ENCODE measurements at places on chromosomes 1 and 21.

DNA sequence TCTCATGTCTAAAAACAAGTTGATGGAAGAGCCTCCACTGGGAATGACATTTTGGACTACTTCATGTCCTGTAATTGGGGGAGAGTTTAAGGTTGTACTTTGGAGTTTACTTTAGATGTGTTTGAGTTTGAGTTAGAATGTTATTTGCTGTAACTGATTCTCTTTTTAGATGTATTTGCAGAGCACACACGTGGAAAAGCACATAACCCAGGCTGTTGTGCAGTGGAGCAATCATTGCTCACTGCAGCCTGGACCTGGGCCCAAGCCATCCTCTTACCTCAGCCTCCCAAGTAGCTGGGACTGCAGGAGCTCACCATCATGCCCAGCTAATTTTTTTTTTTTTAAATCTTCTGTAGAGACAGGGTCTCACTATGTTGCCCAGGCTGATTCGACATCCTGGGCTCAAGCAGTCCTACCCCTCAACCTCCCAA lies 36.7 kb upstream of the SH3D21 start:
- DNase-seq: no peak

DNA sequence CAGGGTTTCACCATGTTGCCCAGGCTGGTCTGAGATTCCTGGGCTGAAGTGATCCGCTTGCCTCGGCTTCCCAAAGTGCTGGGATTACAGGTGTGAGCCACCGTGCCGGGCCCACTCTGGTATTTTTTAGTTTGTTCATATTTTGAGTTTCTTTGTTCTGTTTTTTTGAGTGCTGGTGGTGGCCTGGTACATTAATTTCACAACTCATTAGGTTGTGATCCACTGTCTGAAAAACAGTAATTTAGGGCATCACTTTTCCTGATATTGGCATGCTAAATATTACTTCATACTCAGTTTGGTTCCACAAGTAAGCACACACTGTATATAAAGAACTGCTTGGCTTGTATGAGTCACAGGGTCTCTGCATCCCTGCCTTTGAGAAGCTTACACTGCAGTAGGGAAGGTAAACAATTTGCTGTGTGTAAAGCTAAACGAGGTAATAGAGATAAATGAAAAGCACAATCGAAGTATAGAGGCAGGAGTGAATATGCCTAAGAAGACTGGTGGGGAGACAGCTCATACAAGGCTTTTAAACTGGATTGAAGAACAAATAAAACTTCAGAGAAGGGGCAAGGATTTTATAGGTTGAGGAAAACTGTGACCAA lies 7.7 kb downstream of the SNX27 start:
- DNase-seq: no peak

DNA sequence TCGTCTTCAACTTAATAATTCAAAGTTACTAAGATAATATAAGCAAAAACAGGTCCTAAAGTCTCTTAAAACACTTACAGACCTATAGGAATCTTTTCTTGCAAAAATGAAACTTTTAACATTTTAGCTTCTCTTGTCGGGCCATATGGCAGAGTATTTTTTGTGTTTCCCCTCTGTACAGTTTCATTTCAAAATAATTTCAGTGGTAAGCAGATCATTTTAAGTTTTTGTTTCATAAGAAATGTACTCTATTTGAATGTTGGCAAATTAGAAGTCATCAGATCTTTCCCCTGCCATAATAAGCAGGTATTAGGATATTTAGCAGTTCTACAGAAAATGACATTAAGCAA lies 37.9 kb downstream of the RGL1 start:
- DNase-seq: no peak

DNA sequence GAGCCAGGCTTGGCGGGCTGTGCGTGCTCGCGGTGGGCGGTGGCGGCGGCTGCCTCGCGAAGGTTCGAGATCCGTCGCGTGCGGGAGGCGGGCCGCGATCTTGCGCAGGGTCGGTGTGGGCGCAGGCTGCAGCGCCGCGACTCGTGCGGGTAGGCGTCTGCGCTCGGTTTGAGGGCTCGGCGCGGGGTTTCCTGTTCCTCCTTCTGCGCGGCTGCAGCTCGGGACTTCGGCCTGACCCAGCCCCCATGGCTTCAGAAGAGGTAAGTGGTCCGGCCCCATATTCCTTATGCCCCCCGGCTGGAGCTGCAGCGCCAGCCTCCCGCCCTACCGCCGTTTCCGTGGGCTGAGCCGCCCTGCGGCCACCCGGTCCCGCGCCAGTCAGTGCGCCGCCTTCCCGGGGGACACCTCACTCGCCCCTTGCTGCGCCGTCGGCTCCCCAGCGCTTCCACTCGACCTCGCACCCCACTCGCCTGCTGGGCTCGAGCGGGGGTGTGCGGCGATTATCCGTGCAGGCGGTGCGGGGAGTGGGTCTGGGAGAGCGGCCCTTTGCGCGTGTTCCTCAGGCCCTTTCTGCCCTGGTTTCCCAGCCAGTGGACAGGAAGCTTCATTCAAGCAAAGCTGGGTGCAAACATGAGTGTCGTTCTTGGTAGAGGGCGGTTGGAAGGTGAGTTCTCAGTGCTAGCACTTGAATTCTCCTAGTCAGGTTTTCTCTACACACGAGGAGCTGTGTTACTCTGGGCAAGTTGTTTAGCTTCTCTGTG lies at the start of gene CACYBP:
Gene CACYBP (plus strand): TSS at position 12 of the 761 bp plus-strand sequence. CDS start 234 bp downstream, at position 246.
- DNase-seq: no peak

DNA sequence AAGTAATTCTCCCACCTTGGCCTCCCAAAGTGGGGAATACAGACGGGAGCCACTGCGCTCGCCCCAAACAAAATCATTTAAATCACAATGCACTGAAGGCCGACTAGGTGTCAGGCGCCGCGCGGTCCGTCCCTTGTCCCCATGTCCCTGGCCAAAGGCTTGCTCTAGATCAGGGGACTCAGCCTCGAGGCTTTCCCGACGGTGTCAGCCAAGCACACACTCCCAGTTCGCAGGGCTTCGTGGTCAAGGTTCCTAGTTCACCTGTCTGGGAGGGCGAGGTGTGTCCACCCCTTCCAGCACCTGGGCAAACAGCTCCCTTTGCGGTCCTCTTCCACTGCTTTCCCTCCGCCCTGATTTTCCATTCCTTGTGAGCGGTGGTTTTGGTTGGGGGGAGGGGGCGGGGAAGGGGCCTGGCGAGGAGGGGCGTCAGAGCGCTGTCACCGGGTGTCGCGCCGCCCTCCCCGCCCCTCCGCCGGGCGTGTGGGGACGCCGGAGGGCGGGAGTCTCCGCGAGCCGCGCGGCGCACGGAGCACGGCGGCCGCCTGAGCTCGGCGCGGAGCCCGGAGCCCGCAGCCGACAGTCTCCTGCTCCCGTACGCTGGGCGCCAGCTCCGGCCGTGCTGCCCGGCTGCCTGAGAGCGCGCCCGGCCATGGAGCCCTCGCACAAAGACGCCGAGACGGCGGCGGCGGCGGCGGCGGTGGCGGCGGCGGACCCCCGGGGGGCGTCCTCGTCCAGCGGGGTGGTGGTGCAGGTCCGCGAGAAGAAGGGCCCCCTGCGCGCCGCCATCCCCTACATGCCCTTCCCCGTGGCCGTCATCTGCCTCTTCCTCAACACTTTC lies at the start of gene STUM:
Gene STUM (plus strand): TSS at position 509 of the 838 bp plus-strand sequence. CDS start 141 bp downstream, at position 650.
- no peak for DNase-seq

DNA sequence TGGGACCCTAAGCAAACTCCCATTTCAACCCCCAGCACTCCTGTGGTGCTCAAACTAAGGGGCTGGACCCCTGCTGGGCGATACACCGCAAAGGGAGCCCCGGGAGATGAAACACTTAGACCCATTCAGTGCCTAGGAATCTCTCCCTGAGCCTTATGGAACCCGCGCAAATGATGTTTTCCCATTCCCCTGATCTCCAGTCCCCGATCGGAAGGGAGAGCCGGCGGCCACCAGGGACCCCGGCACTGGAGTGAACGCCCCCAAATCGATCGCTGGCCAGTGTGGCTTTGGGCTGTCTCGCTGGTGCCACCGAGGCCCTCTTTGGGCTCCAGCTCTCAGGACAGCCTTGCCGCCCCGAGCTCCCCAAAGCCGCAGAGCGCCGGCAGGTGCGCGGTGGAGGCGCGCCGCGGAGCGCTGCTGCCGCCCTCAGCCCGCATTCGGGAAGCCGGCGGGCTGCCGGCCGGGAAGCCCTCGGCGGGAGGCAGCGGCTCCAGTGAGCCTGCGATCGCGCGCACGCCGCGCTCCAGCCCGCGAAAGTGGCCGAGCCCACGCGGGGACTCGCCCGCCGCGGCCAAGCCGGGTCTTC lies 1.1 kb downstream of the PLXNA2 start:
- DNase-seq: no peak

DNA sequence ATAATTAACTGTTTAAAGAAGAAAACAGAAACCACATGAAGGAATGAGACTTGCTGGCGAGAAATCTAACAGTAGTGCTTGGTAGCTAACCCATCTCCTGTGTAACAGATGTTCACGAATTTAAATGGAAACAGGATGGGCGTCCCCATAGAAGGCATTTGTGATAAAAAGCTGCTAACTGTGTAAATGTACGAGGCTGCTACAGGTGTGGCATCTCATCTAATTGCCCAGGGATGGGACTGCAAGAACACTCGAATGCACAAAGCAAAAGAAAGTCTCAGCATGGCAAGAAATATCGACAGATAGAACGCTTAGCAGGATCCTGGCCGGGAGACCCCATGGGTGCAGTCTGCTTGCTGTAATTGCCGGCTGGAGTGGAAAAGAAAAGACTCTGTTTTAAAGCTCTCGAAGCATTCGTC lies 112.7 kb downstream of the RUNX1 start:
- DNase-seq: no peak

- no peak for DNase-seq
Measured at GRCh38 chr21:45460011-45460565, 55.1 kb downstream of the COL18A1 start.

- no peak for DNase-seq
Measured at GRCh38 chr1:89635825-89636815, 3.2 kb downstream of the LRRC8C start.

DNA sequence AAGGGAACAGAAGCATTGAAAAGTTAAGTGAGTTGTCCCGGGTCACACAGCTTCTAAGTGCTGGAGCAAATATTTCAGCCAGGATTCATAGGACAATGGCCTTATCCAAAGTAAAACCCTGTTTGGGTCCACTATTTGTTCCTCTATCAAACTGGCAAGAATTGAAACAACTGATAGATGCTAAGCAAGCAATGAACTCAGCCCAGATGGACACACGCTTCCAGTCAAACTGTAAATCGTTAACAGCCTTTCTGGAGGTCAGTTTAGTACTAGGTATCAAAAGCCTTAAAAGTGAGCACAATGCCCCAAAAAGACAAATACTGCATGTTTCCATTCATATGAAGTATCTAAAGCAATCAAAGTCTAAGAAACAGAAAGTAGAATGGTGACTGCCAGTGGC lies 779 bp upstream of the SVBP start:
- DNase-seq: no peak

- DNase-seq: no peak
Measured at GRCh38 chr1:86155807-86156565, 586 bp downstream of the COL24A1 start.

DNA sequence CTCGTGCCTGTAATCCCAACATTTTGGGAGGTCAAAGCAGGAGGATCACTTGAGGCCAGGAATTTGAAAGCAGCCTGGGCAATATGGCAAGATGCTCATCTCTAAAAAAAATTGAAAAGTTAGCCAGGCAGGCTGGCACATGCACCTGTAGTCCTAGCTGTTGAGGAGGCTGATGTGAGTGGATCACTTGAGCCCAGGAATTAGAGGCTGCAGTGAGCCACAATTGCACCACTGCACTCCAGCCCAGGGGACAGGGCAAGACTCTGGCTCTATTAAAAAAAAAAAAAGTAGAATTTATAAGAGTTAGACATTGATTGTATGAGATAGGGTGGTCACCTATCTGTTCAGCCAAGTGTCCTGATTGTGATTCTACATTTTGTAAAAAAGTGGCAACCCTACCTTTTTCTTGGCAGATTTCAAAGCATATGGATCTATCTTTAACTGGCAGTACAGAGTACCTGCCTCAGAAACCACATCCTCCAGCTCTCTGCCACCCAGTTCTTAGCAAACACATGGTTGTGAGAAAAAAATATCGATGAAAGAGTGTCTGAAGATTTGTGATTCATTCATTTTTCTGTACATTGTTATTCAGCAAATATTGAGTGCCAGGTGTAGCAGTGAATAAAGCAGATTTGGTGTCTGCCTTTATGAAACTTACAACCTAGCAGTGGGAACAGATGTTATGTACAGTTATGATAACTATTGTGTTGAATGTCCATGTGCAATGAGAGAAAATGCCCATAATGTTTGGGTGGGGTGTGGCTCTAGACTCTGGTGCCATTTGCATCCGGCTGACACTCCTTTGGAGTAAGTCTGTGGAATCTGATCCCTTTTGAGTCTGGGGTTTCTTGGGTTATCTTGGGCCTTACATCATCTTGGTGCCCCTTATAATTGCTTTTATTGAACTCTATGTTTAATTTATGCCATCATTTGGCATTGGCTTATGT lies 82.5 kb downstream of the ST3GAL3 start:
- DNase-seq: no peak

GRCh38 chr1:56375326-56375804 lies 204.0 kb downstream of the PLPP3 start:
- no peak for DNase-seq

DNA sequence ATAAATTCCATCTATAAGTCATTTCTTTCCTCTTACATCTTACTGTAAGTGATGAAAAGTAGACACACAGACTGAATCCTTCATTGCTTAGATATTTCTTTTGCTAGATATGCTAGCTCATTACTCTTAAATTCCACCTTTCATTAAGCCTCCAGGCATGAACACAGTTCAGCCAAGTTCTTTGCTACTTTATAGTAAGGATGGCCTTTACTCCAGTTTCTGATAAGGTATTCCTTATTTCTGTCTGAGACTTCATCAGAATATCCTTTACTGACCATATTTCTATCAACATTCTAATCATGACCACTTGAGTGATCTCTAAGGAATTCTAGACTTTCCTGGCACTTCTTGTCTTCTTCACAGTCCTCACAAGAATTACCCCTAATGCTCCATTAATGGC lies 191.7 kb upstream of the KCTD3 start:
- no peak for DNase-seq

GRCh38 chr21:44738621-44739020 lies 27.2 kb upstream of the TSPEAR start:
- no peak for DNase-seq

- no peak for DNase-seq
Measured at GRCh38 chr1:226073184-226073950, 10.9 kb downstream of the H3-3A start.

- DNase-seq: no peak
Measured at GRCh38 chr1:157894613-157895165, 53.1 kb upstream of the CD5L start.

All from activated T-helper 1 cell treated with anti-CD3 and anti-CD28 coated beads, Interleukin-2, amount 50 U/mL, for 16 hours (primary cell).